Tongue (tissue), 3 donors: ENCODE measurements at places on chromosomes 2 and 18. TPM values are rescaled to one million over a fixed set of nuclear protein-coding genes. Genes with fewer than 3 reads are reported as not detected.

GRCh38 chr2:187093771-187094412, 244.9 kb upstream of the ZSWIM2 start:
- DNase-seq: no peak

Gene TMEM17
- 1.8 TPM for total RNA-seq

DNA sequence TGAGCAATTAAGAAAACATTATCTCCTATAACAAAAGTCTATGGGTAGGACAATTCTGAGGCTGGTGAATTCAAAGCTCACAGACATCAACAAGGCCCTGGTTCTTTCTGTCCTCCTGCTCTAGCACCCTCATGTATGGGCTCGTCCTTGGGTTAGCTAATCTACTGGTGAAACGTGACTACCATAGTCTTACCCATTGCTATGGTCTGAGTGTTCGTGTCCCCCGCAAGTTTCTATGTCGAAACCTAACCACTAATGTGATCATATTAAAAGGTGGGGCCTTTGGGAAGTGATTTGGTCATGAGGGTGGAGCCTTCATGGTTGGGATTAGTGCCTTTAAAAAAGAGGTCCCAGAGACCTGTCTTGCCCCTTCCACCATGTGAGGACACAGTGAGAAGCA, 564.7 kb downstream of the TNS1 start:
- no peak for DNase-seq

DNA sequence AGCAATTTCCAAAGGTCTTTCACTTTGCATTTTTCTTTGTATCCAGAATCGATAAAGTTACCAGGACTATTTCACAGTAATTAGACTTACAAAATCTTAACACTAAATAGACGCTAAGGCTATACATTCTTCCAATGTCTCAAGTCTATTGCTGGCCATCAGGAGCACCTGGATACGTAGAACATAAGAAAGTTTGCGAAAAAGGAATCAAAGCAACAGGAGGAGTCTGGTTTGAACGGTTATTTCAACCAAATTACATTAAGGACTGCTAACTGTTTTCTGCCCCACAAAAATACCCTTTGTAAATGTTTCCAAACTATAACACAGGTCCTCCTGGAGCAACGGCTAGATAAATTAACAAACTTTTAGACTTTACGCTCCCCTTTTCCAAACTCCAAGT, 1.4 kb upstream of the HNRNPA3 start:
- peak; percentile 31 for DNase-seq

- no peak for DNase-seq
These were observed 231.7 kb downstream of the MTX2 start for GRCh38 chr2:176500901-176501300.

Gene COLEC12
- total RNA-seq: 60.4 TPM

Gene ADD2
- 2.8 TPM for total RNA-seq
